ENCODE measurements at places on chromosomes 2 and 18. TPM values are rescaled to one million over a fixed set of nuclear protein-coding genes. Genes with fewer than 3 reads are reported as not detected.

Gene NEU4
- total RNA-seq: 119 TPM

Gene AMER3
- total RNA-seq: not detected

Gene NIFK
- total RNA-seq: 42.3 TPM

Gene NGEF
- 0.66 TPM for total RNA-seq

Gene CHN1
- total RNA-seq: 1.5 TPM

Gene ATF2
- total RNA-seq: 28.1 TPM

Gene CPO
- total RNA-seq: 0.29 TPM

GRCh38 chr18:55275039-55275901, 312.7 kb downstream of the TCF4 start:
- DNase-seq: peak; percentile 84

DNA sequence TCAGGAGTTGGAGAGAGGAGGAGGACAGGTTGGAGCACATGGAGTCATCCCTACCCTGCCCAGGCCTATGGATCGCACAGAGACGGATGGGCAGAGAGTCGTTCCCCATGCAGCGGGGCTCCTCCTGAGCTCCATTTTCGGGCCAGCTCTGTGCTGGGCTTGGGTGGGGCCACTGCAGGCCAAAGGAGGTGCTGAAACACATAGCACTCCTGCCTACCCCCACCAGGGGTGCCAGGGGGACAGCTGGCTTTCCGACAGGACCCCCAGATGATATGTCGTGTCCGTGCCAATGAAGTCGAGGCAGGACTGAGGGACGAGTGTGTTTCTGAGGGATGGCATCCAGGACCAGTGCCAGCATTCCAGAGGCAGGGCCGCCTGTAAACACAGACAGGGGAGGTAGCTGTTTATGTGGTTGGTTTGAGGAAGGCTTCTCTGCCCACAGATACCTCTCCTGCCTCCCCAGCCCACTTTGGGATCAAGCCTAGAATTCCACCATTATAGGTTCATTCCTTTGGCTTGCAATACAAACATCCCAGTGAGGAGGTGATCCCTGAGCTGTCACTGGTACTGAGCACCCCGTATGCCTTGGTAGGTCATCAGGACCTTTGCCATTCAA, 116.6 kb downstream of the GLI2 start:
- no peak for DNase-seq

DNA sequence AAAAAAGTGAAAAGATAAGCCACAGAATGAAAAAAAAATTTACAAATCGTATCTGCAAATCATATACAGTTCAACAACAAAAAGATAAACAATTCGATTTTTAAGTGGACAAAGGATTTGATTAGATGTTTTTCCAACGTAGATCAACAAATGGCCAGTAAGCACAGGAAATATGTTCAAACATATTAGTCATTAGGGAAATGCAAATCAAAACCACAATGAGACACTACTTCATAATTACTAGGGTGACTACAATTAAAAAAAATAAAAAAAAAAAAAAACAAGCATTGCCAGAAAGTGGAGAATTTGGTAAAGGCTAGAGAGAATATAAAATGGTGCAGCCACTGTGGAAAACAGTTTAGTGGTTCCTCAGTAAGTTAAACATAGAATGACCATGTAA, 38.3 kb upstream of the RNU4ATAC start:
- no peak for DNase-seq

DNA sequence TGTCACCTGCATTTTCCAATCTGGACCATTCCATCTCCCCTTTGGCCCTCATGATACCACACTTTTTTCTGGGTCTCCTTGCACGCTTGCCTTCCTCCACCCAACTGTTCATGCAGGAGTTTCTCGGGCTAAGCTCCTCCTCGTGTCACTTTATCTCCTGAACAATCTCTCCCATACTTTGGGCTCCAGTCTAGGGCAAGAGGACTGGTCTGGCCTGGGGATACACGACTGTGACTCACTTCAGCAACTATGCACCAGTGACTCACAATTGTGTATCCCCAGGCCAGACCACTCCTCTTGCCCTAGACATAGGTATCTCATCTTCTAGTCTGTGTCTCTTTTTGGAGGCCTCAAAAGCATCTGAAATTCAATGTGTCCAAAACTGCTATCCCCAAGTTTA, 149.4 kb upstream of the PTPRM start:
- no peak for DNase-seq

GRCh38 chr2:241989074-241989473, 119.5 kb downstream of the RTP5 start:
- DNase-seq: no peak

DNA sequence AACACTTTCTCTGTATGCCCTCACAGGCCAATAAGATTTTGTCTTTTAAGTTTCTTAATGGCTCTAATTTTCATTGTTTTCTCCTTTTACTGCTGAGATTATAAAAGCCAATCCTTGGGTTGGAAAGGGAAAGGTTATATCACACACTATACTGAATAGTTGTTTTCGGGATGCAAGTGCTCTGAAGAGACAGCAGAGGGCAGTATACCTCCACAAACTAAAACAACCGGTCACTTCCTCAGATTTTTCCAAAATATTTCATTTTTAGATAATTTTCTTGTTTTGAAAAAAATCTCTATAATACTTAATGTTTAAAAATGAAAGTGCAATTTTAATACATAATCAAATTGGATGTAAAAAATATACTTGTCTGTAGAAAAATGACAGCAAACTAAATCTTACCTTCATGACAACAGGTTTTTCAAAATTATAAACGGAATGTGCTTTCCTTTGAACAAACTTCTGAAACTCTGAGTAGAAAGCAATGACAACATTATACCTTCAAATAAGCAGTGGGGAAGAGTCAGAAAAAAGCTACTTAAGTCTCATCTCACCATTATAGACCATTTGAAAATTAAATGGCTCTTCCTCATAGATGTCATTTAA, 82.7 kb downstream of the ORC4 start:
- no peak for DNase-seq

GRCh38 chr2:660586-661359, 16.4 kb downstream of the TMEM18 start:
- DNase-seq: no peak

- DNase-seq: no peak
Measured at GRCh38 chr2:9655441-9656269, 24.9 kb upstream of the YWHAQ start.

DNA sequence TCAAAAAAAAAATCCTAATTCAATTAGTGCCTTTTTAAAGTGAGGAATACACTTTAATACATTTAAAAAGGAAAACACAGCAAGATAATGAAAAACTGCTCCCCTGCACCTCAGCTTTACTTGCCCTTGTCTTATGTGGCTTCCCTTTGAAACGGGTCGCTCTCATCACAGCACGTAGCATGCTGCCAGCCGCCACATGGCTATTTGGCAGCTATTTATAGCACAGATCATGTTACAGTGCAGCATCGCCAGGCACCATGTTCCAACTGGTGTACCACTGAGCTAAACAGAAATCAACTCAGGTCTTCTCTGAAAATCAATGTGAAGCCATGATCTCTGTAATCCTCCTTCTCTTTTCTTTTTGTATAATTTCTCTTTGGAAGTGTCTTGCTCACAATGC, 65.1 kb downstream of the TMEM182 start:
- peak; percentile 87 for DNase-seq

GRCh38 chr2:193793914-193794313, 1599.2 kb upstream of the TMEFF2 start:
- no peak for DNase-seq

GRCh38 chr2:226023383-226023782, 623.9 kb downstream of the NYAP2 start:
- no peak for DNase-seq

GRCh38 chr2:151619337-151619989, 114.8 kb downstream of the NEB start:
- no peak for DNase-seq

DNA sequence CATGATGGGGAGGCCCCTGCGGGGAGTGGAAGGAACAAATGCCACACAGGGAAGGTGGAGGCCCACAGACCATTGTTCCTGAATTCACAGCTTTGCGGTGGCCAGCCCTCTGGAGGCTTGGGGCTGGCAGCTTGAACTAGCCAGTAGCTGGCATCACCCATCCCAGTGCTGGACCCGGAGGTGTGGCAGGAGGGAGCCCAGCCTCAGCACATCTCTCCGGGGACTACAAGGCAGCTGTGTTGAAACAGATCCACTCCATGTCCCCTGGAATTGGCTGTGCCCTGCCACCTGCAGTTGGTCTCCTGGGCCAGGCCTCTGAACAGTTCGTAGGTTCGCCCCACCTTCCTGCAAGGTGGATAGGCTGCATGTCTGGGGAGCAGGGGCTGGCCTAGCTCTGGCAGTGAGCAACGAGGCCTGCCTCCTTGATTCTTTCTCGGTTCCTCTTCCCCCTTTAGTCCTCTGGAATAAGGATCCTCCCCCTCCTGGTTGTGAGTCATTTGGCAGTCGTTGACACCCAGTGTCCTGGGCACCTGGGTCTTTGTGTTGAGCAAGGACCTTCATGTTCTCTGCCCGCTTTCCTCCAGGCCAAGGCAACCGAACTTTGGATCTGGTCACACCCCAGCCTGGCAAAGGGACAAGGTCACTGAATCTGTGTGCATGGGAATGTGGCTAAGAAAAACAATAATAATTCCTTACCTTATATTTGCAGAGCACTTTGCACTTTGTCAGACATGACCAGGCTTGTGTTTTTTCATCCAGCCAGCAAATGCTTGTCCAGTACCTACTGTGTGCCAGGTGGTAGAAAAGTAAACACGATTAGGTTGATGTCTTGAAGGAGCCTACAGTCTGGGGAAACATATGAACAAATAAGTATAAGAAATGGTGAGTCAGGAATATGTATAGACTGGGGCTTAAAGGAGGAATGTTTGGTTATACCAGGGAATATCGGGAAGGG, 55.0 kb upstream of the MCFD2 start:
- DNase-seq: peak; percentile 84

DNA sequence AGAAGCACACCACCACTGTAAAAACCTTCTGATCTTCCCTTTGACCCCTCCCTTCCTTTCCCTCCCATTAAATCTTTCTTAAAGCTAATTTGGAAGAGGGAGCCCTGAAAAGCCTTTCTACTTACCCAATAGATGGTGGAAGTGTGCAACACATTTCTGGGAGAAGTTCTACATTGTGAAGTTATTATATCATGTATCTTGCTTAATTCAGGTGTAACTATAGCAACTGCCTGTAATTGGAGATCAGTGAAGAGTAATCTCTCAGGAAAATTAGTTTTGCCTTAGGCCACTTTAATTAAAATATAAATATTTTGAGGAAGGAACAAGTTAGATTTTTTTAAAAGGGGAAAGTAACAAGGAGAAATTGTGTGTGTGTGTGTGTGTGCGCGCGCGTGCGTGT, 266.0 kb downstream of the SH3BP4 start:
- no peak for DNase-seq

DNA sequence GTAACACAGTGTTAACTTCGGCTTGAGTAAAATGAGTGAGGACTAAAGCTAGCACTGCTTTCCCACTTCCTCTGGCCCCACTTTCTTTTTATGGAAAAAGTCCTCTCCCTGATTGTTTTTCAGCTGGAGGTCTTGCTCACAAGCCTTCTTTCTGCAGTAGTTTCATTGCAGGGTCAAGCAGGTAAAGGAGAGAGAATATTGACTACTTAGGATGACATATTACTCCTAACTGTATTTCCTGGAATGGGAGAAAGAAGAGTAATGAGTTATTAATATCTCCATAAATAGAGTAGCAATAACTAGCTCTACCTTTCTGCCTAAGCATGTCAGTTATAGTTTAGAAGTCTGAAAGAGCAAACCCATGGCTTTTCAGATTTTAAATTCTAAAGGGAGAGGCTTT, 45.0 kb downstream of the MAP4K4 start:
- no peak for DNase-seq

- DNase-seq: no peak
Measured at GRCh38 chr18:11147371-11147951, 1.9 kb downstream of the PIEZO2 start.

DNA sequence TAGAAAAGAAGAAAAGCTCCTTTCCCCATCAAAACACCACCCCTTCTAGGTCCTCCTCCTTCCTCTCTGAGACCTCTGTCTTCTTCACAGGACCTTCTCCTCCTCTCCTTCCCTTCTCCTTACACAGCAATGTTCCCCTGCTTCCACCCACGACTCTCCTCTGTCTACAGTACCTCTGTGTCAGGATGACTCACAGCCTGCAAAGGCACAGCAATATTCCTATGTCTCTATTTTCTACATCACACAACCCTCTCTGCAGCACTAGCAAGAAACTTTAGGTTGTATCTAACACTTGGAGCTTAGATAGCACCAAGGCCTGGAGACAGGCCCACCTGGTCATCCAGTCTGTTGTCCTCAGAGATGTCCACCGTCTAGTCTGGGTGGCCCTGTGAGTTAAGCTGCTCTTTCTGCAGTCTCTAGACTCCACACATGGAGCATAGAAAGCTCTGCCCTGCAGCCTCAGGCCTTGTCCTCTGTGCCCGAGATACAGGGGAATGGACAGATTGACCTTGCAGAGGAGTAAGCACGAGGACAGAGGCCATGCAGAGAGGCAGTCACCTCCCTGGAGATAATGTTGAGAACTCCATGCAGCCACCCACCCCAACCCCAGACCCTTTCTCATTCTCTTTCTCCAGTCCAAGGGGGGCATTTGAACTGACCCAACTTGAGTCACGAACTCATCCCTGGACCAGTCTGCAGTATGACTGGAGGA, 212.0 kb downstream of the TNS1 start:
- DNase-seq: no peak

GRCh38 chr18:41096504-41096903, 858.5 kb upstream of the PIK3C3 start:
- DNase-seq: no peak

GRCh38 chr2:155298001-155298400, 599.5 kb downstream of the KCNJ3 start:
- no peak for DNase-seq

GRCh38 chr2:76517574-76517909, 806.8 kb upstream of the GCFC2 start:
- DNase-seq: no peak

GRCh38 chr2:226115832-226116200, 683.8 kb downstream of the IRS1 start:
- no peak for DNase-seq

DNA sequence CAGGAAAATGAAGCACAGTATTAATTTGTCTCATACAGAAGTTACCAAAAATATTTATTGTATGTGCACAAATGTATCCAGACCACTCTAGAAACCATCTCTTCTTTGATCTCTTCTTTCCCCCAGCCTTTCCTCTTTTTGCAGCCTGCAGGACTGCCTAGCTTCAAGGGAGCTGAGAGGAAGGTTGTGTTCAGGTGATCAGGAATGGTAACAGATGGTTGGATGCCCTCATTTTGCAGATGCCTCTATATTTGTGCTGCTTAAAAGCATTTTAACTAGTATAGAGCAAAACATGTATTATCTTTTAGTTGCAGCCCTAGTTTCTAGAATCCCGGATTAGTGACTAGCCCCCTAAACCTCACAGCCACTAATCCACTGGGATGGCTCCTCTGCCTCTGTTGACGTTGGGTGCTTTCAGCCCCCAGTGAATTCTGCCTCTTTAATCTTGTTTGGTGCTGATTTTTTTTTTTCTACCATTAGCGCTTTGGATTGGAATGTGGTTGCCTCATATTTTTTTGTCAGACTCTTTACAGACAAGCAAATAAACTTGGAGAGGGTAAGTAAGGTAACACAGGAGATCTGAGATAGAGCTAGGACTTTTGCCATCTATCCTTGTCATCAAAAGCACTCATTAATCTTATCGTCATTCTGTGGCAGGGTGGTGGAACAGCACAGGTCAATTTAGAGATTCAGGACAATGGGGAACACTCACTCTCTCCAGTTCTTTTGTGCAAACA, 103.8 kb upstream of the NDUFV2 start:
- no peak for DNase-seq
